Smooth muscle cell of the brain vasculature (primary cell): ENCODE measurements at places on chromosomes 7 and 10.

- no peak for DNase-seq
Measured at GRCh38 chr10:34171957-34172527, 643.1 kb downstream of the PARD3 start.

DNA sequence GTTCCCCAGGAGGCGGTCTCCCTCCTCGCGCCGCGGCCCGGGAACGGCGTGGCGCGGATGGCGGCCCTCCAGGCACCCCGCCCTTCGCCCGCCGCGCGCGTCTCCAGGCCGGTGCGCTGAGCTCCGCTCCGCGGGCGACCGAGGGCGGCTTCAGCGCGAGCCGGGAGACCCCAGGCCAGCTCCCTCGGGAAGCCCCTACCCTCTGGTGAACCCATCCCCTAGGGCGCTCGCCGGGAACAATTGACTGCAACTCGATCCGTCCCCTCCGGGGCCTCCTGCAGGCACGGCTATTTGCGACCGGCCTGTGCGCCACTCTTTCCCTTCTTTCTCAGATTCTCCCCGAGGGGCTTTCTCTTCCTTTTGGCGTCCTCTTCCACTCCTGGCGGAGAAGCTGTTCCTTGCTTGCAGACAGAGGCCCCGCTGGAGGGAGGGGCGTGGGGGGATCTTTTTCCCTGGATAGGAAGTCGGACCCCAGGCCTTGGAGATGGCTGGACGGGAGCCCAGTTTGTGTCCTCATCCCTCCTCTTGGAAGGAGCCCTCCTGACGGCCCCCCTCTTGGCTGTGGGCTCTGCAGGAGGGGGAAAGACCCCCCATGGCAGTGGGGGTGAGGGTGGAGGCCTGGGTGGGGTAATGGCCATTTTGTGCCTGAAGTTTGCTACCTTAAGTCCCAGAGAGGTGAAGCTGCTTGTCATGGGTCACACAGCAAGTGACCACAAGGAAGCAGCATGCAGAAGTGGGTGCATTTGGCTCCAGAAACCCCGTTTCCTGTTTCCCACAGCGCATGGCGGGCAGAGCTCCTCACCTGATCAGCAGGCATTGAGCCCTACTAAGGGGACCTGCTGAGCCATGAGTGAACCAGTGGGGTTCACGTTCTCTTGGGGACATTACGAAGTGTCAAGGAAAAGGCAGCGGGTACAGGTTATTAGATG, 171.2 kb upstream of the TNRC18 start:
- no peak for DNase-seq

- DNase-seq = no peak
Measured at GRCh38 chr7:159030490-159031134, 114.1 kb downstream of the VIPR2 start.

DNA sequence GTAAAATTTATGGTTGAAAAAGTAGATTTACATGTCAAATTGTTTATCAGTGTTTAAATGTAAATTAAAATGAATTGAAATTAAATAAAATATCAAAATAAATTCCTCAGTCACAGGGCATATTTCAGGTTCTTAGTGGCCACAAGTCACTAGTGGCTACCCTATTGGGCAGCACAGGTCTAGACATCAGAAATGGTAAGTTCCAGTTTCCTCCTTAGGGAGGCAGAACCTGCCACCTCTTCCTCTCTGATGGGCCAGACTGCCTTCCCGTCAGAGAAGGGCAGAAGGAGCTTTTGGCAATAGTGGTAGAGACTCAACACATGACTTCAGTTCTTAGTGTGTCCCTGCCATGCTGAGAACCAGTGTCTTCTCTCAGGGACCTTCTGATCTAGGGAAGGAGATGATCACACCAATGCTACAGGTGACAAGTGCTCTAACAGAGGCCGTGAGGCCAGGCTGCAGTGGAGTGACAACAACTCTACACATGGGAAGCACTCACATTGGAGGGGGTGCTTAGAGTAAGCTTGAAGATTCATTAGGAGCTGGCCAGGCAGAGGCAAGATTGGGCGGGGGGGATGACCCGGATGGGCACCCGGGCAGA, 14.4 kb upstream of the PCBD1 start:
- no peak for DNase-seq

- no peak for DNase-seq
Measured at GRCh38 chr7:132592231-132592920, 16.1 kb upstream of the PLXNA4 start.

- DNase-seq = no peak
Measured at GRCh38 chr10:48605786-48606529, 1.1 kb upstream of the ARHGAP22 start.

DNA sequence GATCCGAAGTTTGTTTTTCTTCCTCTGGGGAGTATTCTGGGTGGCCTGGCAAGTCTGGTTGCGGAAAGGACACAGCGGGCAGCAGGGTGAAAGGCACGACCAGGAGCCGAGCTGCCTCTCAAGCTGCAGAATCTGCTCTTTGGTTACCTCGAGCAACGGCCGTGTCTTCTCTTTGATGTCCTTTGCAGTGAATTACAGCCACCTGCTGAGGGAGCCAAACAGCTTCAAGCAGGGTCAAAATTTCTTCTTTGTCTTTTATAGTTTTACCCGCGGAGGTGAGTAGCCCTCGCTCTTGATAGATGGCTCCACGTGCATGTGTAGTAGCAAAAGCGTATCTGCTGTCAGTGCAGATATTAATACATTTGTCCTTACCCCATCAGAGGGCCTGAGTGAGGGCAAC, 177.3 kb upstream of the MBL2 start:
- DNase-seq = no peak

- no peak for DNase-seq
Measured at GRCh38 chr7:100171840-100172239, 3.4 kb upstream of the GAL3ST4 start.

DNA sequence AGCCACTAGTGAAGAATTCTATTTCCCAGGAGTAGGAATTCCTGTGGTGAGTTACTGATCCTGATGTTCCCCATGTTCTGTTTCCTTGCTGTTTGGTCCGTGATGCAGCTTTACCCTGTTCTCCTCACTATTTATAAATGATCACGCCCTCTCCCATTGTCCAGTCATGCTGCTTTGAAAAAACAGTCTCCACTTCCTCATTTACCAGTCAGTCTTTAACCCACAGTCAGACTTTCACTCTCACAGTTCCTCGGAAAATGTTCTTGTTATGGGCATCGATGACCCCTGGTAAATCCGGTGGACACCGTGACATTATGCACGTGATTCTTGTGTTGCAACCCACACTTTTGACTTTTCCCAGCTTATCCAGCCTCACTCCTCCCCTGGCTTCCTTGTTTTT, 14.4 kb downstream of the SCIN start:
- no peak for DNase-seq

DNA sequence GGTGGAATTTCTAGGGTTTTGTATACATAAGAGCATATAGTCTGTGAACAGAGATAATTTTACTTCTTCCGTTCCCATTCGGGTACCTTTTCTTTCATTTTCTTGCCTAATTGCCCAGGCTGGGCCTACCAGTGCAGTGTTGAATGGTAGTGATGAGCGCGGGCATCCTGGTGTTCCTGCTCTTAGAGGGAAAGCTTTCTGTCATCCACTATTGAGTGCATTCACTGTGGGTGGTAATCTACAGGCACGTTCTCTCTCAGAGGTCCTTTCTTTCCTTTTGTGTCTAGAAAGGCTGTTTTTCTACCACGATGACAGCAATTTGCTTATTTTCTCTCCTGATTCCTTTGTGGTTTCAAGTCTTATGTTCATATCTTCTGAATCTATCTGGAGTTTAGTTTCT, 65.0 kb downstream of the INPP5A start:
- no peak for DNase-seq
